ENCODE measurements at places on chromosomes 5 and 9.
A peak's percentile ranks its signal among the peaks of the same experiment; 100 is the strongest.

- no peak for DNase-seq
Measured at GRCh38 chr9:68780380-68780712, 75.3 kb downstream of the PIP5K1B start.

- no peak for DNase-seq
Measured at GRCh38 chr9:109498195-109499092, at the start of gene PTPN3. Gene PTPN3, minus strand, starts transcription at chr9:109498307. Its CDS starts 34,873 bp downstream, at chr9:109463434.

DNA sequence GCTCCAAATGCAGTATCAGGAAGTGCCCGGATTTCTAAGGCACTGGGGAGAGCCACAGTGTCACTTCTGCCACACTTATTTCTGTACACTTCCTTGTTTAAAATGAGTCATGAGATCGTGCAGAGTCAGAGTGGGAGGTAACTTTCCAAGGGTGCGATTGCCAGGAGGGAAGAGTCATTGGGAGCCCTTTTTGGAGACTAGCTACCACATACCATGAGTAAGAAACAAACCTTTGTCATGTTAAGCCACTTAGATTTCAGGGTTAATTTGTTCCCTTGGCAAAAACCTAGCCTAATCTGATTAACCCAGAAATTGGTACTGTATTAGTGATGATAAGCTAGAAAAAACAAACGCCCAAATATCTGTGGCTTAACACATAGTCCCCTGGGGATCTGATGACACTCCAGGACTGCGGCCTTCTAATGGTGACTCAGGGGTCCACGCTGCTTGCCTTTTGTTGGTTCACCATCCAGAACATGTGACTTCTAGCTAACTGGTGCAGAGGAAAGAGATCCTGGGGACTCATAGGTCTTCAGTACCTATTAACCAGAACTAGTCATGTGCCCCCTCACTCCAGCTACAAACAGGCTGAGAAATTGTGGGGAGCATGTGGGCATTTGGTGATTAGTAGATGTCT is 48.6 kb upstream of the TLE1 start:
- no peak for DNase-seq

GRCh38 chr9:91783876-91784672 is 166.0 kb downstream of the ROR2 start:
- DNase-seq, result no peak

DNA sequence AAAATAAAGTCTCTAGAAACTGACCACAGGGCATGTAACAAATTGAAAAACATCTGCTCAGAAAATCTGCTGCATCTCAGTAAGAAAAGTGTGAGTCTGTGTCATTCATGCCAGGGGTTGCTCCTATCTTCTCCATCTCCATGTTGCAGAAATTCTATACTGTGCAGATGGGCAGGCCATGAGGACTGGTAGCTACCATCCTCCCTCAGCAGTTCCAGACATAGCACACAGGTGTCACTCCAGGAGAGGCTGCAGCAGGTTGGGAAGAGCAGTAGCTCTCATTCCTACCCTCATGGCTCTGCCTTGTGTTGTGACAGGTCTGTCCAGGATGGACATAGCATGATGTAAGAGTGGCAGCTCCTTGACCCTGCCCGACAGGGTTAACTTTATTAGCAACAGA is 173.4 kb downstream of the NDUFS4 start:
- DNase-seq, result no peak

- no peak for DNase-seq
Measured at GRCh38 chr5:10581867-10582511, 18.1 kb downstream of the ANKRD33B start.

GRCh38 chr5:177611446-177612214 is 11.7 kb downstream of the B4GALT7 start:
- DNase-seq, result no peak

DNA sequence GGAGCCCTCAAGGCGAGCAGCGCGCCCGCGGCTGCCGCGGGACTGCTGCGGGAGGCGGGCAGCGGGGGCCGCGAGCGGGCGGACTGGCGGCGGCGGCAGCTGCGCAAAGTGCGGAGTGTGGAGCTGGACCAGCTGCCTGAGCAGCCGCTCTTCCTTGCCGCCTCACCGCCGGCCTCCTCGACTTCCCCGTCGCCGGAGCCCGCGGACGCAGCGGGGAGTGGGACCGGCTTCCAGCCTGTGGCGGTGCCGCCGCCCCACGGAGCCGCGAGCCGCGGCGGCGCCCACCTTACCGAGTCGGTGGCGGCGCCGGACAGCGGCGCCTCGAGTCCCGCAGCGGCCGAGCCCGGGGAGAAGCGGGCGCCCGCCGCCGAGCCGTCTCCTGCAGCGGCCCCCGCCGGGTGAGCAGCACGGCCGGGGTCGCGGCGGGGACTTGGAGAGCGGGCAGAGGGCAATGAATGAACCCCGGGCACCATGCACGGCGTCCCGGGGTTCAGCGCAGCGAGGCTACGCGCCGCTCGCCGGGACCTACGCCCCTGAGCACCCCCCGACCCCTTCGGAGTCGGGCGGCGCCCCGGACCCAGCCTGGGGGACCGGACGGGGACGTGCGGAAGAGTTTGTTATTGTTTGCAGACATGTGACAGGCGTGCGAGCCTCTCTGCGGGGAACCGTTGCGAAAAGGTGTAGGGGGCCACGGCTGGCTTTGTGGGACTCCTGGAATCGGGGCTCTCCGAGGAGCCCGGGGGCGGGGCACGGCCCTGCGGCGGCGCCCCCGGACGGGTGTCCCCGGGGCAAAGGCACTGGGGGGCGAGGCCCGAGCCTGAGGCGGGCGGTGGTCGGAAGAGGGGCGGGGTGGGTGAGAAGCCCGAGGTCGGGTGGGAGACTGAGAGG is 553 bp downstream of the MAP3K1 start:
- DNase-seq, result no peak

- DNase-seq, result no peak
Measured at GRCh38 chr9:89361816-89362646, 43.7 kb downstream of the SECISBP2 start.

GRCh38 chr5:90334741-90335140 is 74.8 kb downstream of the CETN3 start:
- DNase-seq, result no peak

DNA sequence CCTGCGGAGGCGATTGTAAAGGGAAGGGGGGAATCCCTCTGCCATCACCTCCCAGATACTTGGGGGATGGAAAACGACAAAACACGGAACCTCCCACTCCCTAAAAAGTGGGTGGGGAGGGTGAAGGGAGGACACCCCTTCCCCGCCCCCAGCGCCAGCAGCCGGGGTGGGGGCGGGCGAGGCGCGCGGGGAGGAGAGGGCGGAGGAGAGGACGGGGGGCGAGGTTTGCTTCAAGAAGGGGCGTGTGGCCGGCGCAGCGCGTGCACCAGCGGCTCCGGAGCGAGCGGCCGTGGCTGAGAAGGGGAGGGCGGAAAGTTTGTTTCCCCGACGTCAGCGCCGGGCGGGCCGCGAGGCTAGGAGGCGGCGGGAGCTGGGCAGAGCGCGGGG is at the start of gene PRRX2:
PRRX2 (plus strand) TSS at position 259 of the 387 bp plus-strand sequence. CDS start 221 bp downstream, outside the sequence.
- DNase-seq, result peak; percentile 12

- no peak for DNase-seq
Measured at GRCh38 chr9:10721301-10721700, 108.5 kb upstream of the PTPRD start.

DNA sequence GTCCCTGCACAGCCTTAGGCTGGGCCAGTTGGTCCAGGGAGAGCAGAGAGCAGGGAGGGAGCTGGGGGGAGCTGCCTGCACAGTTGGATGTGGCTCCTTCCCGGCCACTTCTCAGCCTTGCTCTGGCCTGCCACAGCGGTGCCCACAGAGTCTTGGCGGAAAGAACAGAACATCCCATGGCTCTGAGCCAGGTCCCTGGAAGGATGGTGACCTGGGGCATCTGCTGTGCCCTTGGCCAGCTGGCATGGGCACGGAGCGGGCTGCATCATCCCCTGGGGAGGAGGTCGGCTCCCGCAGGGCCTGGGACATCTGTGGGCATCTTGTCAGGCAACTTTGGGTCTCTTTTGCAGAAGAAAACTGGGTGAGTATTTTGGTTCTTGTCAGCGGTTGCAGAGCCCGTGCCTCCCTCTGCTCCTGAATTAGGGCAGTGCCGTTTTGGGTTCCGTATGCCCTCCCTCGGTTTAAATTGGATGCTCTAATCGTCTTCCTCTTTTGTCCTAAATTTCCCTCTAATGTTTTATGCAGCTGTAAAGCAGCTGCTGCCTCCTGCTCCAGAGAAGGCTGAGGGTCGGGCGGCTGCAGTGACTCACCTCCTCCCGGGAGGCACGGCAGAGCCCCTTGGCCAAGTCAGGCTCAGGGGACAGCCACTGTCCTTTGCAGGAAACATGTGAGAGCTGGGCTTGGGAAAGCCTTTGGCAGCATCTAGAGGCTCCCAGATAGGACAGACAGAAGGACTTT is 10.5 kb upstream of the NACC2 start:
- DNase-seq, result no peak

DNA sequence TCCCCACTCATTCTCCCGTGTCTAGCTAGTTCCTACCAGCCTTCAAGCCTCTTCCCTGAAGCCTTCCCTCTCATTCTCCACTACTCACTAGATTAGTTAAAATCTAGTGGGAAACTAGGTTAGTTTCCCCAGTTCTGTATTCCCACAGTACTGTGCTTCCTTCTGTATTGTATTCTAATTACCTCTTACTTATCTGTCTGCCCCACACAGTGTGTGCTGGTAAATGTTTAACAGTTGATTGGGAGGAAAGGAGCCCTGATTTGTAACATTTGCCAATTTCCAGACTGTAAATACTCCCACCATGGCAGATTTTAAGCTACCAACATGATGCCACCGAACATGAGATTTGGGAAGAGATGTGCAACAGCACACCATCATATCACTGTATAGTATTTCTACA is 8.3 kb downstream of the KLHL3 start:
- no peak for DNase-seq

- no peak for DNase-seq
Measured at GRCh38 chr5:91946870-91947269, 563.8 kb upstream of the ARRDC3 start.

DNA sequence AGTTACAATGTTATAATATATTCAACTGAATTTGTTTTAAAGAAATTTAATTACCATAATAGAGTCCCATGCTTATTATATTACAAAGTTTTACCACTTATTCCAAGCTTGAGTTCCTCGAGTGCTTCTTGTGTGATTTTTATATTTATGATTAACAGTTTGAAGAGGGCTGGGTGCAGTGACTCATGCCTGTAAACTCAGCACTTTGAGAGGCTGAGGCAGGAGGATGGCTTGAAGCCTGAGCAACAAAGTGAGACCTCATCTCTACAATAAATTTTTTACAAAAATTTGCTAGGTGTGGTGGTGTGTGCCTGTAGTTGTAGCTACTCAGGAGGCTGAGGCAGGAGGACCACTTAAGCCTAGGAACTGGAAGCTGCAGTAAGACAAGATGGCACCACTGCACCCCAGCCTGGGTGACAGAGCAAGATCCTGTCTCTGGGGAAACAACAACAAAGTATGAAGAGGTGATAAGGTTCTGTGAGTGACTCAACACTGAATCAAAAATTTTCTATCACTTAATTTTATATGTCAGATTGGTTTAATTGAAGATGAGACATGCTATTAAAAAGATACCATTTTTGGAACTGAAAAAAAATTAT is 9.2 kb downstream of the POC5 start:
- no peak for DNase-seq

GRCh38 chr5:61498121-61498520 is 166.1 kb downstream of the ZSWIM6 start:
- DNase-seq, result no peak

DNA sequence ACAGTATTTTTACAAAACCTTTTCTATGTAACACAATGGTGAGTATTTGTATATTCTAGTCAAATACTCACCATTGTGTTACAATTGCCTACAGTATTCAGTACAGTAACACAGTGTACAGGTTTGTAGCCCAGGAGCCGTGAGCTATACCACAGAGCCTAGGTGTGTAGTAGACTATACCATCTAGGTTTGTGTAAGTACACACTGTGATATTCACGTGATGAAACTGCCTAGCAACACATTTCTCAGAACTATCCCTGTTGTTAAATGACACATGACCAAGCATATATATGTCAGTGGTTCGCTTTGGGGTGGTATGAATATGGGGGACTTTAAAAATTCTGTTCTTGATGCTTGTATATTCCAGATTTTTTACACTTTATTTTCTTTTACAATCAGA is 21.3 kb downstream of the SH3PXD2B start:
- no peak for DNase-seq

DNA sequence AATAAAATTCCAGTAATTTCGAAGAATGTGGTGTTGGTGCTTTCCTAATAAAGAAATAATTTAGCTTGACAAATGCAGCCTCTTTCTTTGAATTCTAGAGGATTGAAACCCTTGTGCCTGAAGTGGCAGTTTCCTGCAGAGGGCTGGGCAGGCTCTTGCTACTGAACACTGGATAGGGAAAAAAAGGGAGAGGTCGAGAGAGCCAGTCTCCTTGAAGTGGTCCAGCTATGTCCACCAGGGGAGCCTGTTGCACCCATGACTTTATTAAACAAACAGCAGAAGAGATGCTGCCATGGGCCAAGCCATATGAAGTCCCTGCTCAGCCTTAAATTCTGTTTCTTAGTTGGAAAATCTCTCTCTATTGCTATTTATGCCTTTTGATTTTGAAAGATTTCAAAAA is 178.4 kb downstream of the SMARCA2 start:
- no peak for DNase-seq

DNA sequence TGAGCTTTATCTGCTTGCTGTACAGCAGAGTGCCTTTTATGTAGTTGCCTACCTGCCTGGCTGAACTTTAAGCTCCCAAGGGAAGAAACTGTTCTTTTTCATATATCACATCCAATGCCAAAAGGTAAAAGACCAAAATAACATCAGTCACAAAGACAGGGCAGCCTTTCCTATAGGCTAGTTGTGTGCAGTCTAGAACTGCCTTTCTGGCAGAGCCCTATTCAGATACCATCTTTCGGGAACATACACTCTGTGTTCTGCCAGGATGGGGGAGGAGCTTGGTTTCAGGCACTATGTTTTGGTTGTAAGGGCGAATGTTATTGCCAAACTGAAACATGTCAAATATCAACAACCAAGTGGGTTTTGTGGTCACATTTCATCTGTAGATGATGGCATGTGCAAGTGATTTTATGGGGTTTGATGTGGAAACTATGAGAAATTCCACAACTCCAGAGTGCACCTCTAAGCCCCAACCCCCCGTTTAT is 314.5 kb downstream of the ADGRV1 start:
- no peak for DNase-seq

DNA sequence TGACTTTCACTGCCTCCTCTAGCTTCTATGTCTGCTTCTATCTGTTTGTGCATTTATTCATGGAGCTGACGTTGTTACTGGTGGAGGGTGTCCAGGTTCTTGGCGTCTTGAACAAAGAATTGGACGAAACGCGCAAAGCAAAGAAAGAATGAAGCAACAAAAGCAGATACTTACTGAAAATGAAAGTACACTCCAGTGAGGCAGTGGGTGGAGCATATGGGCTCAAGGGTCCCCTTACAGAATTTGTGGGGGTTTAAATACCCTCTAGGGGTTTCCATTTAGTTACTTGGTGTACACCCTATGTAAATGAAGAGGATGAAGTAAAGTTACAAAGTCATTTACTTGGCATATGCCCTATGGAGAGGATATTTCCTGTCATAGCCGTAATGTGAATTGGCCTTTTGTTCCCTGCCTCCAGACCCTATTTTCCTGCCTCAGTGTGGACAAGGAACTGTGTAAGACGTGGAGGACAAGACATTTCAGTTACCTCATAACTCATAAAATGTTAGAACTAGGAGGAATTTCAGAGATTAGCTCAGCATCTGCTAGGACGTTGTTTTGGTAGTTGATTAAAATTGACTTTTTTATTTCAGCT is 3.1 kb downstream of the POLR3G start:
- no peak for DNase-seq
